ENCODE measurements at places on chromosomes 4 and X. TPM values are rescaled to one million over a fixed set of nuclear protein-coding genes. Genes with fewer than 3 reads are reported as not detected.

Gene PPP1R2C
- not detected for total RNA-seq

Gene ARHGAP6
- total RNA-seq, result not detected

Gene TMEM156
- total RNA-seq, result 6.7 TPM

Gene TMPRSS11D
- total RNA-seq, result not detected

Gene ARHGAP36
- total RNA-seq, result not detected

GRCh38 chrX:5388087-5388486 is 840.6 kb downstream of the NLGN4X start:
- no peak for DNase-seq

GRCh38 chr4:26878794-26879391 is 18.3 kb downstream of the STIM2 start:
- no peak for DNase-seq

DNA sequence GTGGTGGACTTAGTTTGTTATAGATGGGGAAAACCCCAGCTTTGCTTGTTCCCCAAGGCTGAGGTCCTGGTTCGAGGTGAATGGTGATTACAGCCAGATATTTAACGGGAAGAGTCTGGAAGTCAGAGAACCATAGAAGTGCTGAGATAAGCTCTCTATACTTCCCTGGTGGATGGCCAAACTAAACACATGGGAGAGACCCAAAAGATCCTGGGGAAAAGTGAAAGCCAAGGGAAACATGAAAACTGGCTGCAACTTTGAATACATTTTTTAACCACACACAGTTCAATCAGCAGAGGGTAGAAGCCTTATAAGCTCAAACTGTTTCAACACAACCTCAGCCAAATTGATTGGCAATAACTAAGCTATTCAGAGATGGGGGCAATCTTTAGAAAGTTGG is 29.3 kb upstream of the SRPX start:
- DNase-seq, result no peak

DNA sequence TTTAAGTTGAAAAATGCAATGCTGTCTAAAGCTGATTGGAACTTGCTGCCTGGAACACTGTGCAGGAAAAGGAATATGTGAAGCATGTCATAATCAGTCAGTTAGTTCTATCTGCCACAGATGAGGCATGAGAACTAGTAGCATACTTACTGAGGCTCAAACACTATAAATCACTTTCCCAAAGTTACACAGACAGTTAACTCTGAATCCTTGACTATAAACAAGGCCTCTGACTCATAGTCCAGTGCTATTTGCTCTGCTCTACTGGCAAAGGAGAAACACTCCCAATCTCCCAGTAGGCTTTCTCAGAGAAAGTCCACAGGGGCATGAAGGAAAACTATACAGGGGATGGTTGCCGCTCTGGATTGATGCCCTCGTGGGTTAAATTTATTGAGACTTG is 2078.4 kb upstream of the TENM3 start:
- no peak for DNase-seq

DNA sequence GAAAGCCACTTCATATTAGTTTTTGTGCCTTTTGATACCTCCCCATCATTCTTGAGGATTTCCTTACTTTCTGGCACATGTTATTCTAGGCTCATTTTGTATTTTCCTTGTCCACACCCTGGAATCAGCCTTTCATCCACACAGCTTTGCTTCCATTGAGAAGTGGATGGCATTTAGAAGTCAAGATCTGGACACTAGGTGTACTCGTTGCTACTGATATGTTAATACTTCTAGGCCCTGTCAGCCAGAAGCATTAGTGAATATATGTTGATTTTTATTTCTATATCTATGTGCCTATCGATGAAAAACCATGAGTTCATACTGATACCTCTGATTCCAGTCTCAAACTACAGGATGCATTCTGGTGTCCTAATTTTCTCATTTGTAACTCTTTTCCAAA is 73.2 kb downstream of the ARHGAP24 start:
- no peak for DNase-seq

GRCh38 chr4:26772096-26772873 is 88.4 kb upstream of the STIM2 start:
- no peak for DNase-seq

GRCh38 chrX:78199851-78200250 is 60.4 kb upstream of the TAF9B start:
- peak; percentile 7 for DNase-seq

DNA sequence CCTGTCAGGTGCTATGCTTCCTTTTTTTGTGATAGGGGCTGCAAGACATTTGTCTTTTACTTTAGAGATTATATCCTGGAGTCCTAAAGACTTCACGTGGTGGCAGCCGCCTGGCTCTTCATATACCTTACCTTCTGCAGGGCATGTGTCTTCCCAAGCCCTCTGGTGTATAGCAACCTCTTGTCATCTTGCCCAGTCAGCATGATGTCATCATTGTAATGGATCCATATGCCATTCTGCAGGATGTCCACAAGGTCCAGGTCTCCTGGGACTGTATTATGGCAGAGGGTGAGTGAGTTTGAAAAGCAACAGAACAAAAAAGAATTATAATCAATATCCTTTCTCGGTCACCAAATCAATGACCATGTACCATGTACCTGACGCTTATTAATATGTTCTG is 82.2 kb upstream of the SCOC start:
- no peak for DNase-seq

Data from CD8-positive, alpha-beta memory T cell (primary cell).